ENCODE measurements at places on chromosomes 2 and 18.

GRCh38 chr2:128543036-128543435 is 224.4 kb upstream of the HS6ST1 start:
- no peak for DNase-seq

GRCh38 chr18:54712306-54712705 is 116.0 kb upstream of the RAB27B start:
- peak; percentile 6 for DNase-seq

DNA sequence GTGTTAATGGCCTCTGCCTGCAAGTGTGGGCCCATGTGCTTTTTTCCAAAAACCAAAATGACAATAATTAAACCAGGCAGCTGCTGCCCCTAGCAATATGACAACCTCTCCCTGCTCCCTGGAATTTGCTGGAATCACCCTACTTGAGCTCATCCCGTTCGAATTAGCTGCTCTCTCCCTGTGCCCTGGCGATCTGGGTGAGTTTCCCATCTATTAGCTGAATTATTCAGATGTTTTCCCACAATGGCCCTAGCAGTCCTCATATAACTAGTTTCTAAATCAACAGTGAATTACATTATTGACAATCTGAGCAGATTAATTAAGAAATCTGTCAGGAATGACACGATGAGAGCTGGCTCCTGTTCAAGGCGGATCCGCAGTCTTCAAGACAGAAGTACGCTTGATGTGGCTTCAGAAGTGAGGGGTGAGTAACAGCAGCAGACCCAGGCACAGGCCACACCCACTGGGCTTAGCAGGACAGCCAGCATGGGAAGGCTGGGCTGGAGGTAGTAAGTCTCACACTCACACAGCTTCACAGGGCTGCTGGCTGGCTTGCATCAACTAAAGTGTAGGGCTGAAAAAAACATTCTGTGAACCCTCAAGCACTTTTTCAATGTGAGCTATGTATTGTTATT is 366.2 kb upstream of the ID2 start:
- DNase-seq: no peak

DNA sequence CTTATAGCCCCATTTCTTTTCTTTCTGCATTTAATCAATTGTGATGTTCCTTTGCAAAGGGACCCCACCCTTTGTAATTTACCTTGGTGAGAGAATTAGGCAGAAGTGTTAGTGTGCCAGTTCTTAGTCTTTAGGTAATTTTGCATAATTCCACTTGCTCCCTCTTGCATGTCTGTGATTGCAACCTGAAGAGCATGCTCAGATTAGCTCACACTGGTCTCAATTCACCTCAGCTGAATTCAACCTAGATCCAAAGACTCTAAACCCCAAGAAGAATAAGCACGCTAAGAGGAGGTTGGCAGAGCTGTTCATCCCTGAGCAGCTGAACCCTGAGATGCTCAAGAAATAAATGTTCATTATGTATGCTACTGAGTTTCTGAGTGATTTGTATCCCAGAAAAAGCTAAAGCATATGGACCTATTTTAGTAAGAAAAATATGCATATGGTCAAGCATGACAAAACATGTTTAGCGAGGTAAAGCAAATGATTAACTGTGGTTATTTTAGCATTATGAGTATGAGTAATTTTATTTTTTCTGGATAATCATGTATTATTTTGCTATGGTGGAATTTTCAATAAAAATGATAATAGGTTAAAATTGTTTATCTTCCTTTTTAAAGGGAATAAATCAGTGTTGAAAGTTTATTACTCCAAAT is 299.2 kb upstream of the ZSWIM2 start:
- no peak for DNase-seq
